ENCODE measurements at places on chromosomes 12 and 14. TPM values are rescaled to one million over a fixed set of nuclear protein-coding genes. Genes with fewer than 3 reads are reported as not detected.

Gene NGB
- not detected for total RNA-seq

Gene TAS2R42
- total RNA-seq, result not detected

GRCh38 chr12:7068240-7068993 is 7.9 kb downstream of the C1S start:
- DNase-seq, result peak; percentile 39

DNA sequence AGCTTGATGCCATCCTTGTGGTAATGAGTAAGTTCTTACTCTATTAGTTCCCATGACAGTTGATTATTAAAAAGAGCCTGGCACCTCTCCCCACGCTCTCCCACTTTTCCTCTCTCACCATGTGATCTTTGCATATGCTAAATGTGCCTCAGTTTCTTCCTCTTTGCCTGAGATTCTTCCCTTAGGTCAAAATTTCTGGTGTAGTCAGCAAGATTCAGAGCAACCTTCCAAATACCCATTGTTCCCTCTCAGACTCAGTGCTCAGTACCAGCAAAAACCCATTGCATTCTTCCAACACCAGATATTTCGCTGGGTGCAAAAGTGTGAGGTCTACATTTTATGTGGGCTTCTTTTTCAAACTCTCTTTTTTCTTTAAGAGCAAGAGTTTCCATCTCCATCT is 10.8 kb upstream of the USP15 start:
- DNase-seq, result no peak

GRCh38 chr12:113673458-113674238 is 202.0 kb upstream of the LHX5 start:
- no peak for DNase-seq

Measured in A172 (cell line).